ENCODE measurements at places on chromosomes 3 and 15.

DNA sequence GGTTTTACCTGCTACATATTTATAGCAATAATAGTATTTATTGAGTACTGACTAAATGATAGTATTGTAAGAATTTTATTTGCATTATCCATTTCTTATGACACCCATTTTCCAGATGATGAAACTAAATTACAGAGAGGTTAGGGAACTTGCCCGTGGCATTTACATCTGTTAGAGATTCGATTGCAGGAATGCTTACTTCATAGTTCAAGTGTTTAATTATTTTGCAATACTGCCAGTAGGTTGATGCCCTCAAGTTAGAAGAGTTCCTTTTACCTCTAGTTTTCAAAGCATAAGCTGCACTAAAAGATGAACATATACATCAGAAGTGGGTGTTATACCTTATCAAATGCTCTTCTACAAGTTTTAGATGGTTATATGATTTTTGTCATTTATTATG is 362.8 kb upstream of the RGMA start:
- DNase-seq = no peak

- no peak for DNase-seq
Observed at GRCh38 chr3:113557374-113557773, 25.0 kb downstream of the SIDT1 start.

GRCh38 chr15:80750575-80750974 is 28.6 kb upstream of the CEMIP start:
- no peak for DNase-seq

- DNase-seq = no peak
Observed at GRCh38 chr3:69254351-69254750, 131.5 kb downstream of the FRMD4B start.

DNA sequence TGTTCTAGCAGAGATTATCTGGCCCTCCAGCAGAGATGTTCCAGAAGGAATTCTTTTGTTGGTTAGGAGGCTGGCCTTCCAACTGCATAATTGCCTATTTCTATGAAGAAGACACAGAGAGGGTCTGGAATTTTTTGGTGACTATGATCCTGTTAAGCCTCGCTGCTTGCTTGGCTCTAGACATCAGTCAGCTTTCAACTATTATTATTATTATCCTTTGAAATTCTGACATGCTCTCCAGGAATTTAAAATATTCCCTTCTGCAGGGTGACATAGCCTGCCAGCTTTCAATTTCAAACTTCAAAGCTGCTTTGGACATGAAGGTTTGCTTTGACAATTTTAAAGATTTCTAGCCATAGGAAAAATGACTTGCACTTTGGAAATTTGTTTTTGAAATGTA is 26.3 kb upstream of the ZNF148 start:
- DNase-seq = no peak

- DNase-seq = no peak
Observed at GRCh38 chr3:31406896-31407295, 125.8 kb upstream of the STT3B start.

DNA sequence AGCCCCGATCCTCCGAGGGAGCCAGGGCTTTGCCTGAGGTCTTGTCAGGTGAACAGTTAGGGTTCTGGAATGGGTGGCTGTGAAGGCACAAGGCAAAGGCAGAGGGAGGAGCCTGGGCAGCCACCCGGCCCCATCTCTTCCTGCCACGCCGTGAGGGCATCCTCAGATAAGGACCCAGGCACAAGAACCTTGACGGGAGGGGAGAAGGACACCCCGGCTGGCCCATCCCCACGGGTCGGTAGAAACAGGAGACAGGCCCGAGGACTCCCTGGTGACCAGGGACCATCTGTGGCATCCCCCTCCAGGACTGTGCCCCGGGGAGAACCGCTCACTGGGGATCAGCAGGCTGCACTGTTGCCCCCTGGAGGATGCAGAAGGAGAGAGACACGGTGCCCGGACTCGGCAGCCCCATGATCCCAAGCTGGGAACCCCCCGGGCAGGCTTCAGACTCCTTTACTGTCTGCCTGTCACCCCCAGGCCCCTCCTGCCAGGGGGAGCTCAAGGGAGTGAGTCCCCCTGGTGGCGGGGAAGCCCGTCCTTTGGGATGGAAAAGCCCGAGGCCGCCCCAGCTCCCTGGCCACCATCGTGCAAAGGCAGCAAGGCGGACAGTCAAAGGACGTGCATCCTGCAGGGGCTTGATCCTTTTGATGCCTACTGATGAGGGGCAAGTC is 12.3 kb upstream of the PCSK6 start:
- peak; percentile 22 for DNase-seq

- no peak for DNase-seq
Observed at GRCh38 chr3:38726751-38727150, 77.3 kb upstream of the SCN5A start.

DNA sequence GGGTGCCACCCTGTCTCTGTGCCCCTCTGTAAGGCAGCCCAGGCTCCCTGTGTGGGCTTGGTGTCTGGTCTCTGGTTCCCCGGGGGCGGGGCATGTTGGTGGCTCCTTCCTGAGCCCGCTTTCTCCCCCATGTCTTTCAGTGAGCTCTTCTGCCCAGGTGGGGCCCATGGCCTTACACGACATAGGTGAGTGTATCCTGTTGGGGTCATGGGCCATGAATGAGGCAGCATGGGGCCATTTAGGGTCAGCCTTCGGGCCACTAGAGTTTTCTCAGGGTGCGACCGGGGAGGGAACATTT is 195.1 kb downstream of the UBE3A start:
- DNase-seq = no peak

GRCh38 chr3:152474585-152474984 is 205.9 kb downstream of the MBNL1 start:
- DNase-seq = no peak

GRCh38 chr15:69546182-69546581 is 93.6 kb downstream of the RPLP1 start:
- DNase-seq = no peak

DNA sequence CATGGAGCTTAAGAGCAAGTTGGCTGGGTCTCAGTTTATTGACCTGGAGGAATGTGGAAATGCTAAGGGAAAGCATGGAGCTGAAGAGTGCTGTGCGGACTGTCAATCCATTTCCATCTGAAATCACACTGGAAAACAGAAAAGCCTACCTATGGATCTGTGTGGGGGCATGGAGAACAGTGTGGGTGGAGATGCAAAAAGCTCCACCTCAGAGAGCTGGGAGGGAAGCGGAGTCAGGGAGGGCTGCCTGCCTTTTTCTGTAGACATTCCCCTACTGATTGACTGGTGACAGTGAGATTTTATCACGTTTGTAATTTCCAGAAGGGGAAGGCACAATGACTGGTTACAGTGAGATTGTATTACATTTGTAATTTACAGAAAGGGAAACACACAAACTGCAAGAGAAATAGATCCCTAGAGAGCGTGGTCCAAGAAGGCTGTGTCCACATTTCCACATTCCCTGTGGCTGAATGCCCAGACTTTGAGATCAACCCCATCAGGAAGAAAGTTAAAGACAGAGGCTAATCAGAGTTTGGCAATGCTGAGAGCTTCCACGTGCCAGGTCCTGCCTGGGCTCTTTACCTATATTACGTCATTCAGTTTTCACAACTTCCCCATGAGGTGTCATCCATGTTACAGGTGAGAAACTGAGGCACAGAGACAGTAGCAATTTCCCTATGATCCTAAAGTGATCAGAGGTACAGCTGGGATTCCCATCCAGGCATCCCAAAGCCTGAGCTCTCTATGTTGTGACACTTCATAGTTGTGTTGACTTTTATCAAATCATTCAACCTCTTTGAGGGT is 67.7 kb upstream of the NSMCE3 start:
- DNase-seq = no peak

DNA sequence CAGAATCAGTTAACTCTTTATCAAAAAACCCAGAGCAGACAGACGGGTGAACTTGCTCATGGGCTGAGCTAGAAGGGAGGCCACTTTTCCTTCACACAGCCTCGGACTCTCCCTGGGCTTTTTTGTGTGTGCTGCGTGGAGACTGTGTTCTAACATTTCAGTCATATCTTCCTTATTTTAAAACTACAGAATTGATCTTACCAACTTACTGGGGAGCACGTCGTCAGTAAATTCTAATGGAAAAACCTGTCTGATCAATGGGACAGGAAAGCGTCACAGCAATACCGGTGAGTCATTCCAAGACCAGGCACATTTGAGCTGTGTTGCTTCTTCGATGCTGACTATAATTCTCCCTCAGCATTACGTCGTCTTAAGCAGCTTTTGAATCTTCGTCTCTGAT is 145.1 kb downstream of the LPP start:
- no peak for DNase-seq

DNA sequence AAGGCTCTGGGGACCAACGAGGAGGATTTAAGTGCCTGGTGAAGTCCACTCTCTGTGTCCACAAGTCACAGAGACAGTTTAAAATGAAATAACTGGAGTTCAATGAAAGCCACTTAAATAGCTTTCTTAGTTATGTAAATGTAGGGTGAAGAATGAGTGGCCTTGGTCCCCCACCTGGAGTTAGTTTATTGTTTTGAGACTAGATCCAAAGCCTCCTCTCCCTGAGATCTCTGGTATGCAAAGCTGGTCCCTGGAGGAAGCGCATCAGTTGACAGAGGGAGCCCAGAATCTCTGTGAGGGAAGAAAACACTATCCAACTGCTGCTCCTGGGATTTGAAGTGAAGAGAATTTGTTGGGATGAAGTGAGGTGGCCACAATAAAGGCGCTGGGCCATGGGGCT is 40.5 kb downstream of the EXOG start:
- DNase-seq = no peak

- DNase-seq = no peak
Observed at GRCh38 chr3:112519424-112520001, 20.2 kb upstream of the BTLA start.

DNA sequence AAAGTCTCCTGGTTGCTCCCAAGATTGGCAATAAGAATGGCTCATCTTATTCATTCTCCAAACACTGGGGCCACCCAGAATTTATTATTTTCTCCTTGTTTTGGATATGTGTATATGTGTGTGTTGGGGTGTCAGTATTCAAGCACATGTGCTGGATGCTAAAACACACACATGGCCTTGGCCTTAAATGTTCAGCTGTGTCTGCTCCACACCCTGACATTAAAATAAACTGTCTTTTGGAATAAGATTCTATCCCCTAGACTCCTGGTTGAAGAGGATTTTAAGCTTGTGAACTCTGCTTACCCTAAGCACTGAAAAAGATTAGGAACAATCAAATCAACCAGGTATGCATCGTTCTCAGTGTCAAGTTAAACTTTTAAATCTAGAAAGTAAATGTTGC is 382.9 kb upstream of the MCTP2 start:
- no peak for DNase-seq

DNA sequence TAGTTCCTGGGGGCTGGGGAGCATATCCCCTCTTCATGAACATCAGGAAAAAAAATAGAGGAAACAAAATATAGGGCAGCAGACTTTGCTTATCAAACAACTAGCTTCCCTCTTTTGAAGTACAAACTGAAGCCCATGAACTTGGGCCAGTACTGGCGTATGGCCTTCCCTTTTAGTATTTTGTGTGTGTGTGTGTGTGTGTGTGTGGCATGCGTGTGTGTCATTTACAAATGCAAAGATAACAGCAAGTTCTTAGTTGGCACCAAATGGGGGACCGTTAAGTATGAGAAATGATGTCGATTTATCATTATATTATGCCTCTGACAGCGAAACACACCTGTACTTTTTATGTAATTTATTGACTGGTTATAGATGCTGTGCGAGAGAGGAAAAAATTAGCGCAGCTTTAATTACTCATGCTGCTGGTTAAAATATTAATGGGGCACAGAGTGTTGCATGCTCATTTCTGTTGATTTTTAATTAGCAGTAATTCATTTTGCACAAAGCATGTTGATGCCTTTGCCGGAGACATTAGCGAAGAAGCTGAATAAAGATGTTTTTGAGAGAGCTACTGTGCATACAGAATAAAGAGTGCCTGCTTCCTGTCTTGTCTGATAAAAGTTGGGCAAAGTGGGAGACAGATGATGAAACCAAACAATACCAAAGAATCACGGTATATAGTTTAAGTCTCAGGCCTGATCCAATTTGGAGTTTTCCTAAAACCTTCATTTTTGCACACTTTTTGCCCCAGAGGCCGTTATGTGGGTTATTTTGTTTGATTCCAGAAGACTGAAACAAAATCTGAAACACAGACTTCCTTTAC is 297.1 kb downstream of the SATB1 start:
- DNase-seq = no peak

DNA sequence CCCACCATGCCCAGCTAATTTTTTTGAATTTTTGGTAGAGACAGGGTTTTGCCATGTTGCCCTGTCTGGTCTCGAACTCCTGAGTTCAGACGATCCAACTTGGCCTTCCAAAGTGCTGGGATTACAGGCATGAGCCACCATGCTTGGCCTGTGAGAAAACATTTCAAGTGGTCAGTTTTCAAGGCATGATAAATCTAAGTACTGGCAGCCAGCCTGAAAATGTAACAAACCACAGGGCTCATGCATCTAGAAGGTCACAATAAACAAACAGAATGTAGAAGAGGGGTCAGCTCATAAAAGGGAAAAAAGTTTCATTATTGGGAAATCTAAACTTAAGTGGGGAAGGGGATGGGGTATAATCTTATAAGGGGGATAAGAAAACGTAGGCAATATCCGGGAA is 39.9 kb downstream of the PPCDC start:
- DNase-seq = no peak

DNA sequence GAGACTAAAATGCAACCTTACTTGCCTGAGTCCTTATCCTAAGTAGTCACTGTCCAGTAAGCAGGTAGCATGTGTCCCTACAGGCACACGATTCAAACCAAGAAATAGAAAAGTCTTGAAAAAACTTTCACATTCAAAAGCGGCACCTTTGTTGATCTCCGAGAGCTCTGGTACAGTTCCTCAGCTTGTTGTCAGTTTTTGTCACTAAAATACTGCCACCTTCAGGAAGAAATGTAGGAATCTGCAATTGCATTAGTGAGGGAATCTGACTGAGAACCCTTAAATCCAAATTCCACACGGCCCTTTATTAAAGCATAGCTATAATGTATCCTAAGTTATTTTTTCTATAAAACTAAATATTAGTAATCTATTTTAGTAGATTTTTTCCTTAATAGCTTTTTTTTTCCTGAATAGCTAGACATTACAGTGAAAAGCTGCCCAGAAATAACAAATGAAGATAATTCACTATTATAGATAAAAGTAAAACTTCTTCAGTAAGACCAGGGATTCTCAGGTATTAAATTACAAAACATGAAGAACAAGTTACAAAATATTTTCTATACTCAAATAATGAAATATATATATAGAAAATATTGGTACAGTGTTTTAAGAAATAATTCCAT is 44.0 kb downstream of the CCDC54 start:
- DNase-seq = no peak

DNA sequence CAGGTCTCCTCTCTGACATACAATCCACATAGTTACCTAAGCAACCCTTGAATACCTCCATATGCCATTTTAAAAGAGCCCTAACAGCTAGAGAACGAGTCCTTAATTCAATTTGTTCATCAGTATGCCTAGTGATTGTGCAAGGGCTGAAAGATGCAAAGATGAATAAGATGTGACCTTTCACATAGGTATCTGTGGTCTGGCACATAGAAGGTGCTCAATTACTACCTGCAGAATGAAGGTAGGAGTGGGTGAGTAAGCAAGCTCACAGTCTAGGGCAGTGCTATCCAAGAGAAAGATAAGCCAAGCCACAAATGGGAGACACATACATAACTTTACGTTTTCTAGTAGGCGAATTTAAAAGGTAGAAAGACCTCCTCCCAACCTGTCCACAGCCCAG is 157.9 kb downstream of the OSBPL10 start:
- no peak for DNase-seq

- DNase-seq = no peak
Observed at GRCh38 chr3:151722856-151723255, 10.9 kb upstream of the AADACL2 start.

GRCh38 chr15:34437687-34438086 is at the start of gene GOLGA8A:
Gene GOLGA8A (minus strand): TSS chr15:34437808. CDS start chr15:34389691, 48,117 bp downstream.
- peak; percentile 80 for DNase-seq

Measured in activated T-cell treated with anti-CD3 and anti-CD28 coated beads for 1 hour (primary cell).